ENCODE measurements at places on chromosomes 13 and 19.

- DNase-seq: no peak
These were observed 155.5 kb upstream of the VSTM2B start for GRCh38 chr19:29370276-29370675.

DNA sequence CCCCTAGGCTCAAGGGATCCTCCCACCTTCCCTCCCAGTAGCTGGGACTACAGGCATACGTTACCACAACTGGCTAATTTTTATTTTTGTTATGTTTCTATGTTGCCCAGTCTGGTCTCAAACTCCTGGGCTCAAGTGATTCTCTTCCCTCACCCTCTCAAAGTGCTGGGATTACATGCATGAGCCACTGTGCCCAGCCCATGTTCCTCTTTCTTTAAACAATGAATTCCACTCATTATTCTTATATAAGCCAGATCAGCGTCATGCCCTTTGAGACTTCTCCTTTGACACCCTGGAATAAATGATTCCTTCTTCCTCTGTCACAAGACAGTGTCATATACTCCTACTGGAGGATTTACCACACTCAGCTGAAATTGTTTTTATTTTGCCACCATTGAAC is 519.9 kb upstream of the SPRY2 start:
- DNase-seq: no peak

- DNase-seq: peak; percentile 37
These were observed 16.5 kb downstream of the NFIX start for GRCh38 chr19:13011653-13012389.

GRCh38 chr19:4518345-4519171 is at the start of gene PLIN4:
PLIN4 (minus strand) TSS chr19:4518486; CDS start chr19:4518272, 214 bp downstream.
- no peak for DNase-seq

- no peak for DNase-seq
These were observed 175.8 kb downstream of the DCT start for GRCh38 chr13:94303644-94304174.
